ENCODE measurements at places on chromosomes 16 and 17.

DNA sequence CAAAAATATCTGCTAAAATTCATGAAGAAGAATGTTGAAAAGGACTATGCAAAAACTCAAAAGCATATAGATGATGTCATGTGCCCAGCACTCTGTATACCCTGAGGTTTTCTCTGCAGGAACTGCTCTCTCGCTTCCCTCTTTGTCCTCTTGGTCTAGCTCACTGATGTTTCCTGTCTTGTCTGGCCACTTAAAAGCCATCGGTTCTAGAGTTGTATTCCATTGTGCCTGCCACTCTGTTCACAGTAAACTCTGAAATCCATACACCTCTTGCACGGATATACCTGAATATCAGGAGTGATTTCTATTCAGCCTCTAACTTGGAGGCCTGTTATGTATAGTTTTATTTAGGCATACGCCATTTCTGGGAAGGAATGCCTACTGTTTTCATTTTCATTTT is 101.0 kb upstream of the CNTNAP4 start:
- no peak for DNase-seq

- no peak for DNase-seq
These were observed 9.2 kb downstream of the DYNC1LI2 start for GRCh38 chr16:66741950-66742808.

DNA sequence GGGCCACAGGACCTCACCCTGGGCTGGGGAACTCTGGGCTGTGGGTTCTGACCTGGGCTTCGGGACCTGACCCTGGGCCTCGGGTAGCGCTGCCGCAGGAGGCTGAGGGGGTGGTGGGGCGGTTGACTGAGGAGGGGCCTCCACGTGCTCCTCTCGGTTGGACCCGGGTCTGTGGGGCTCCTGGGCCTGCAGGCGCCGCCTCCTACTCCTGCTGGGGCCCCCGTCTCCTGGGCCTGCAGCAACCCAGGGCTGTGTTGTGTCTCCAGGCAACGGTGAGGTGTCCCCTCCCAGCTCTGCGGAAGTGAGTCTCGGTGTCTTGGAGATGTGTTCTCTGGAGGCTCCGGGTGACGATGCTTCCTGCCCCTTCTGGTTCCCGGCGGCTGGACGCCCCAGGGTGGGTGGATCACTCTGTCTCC is 41.5 kb upstream of the GNG13 start:
- DNase-seq, result no peak

- DNase-seq, result no peak
These were observed 19.0 kb downstream of the CENPX start for GRCh38 chr17:82003411-82004381.

GRCh38 chr17:40361063-40361924 is 3.2 kb downstream of the GJD3 start:
- no peak for DNase-seq

- DNase-seq, result peak; percentile 76
These were observed 697 bp downstream of the CTF1 start for GRCh38 chr16:30896889-30897733.

DNA sequence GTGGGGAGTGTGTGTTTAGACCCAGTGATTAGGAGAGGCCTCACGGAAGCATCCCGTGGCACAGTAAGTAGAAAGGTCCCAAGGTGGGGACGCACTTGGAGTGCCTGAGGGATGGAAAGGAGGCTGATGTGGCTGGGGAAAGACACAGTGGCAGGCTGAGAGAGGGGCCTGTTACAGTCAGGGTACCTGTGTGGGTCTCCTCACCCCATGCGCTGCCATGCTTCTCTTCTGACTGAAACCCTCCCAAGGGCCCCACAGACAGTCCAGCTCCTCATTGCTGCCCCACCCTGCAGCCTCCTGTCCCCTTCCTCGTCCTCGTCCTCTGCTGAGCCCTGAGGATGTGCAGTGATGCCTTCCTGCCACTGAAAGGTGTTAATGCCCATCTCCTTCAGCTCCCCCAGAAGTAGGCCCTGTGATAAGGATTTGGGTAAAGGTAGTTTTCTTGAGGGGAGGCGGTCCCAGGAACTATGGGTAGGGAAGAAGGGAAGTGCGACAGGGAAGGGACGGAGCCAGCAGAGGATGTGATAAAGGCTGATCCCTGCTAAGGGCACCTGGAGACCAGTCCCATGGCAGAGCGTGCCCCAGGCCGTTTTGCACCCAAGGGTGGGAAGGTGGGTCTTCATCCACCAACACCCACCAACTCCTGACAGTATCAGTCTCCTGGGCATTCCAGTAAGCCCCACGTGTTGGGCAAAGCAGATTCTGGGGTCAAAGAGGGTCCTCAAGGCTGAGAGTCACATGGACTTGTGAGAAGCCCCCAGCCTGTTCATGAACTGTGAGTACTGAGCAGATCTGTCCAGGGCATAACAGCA is 237.2 kb downstream of the GSG1L start:
- no peak for DNase-seq

GRCh38 chr16:69286941-69287713 is 24.0 kb upstream of the VPS4A start:
- DNase-seq, result no peak

GRCh38 chr16:56643080-56643778 is 4.8 kb downstream of the MT1A start:
- DNase-seq, result peak; percentile 80

- DNase-seq, result no peak
These were observed 6.8 kb downstream of the CCDC102A start for GRCh38 chr16:57529391-57530103.

GRCh38 chr17:20187049-20187448 is 177.9 kb downstream of the SPECC1 start:
- DNase-seq, result no peak

DNA sequence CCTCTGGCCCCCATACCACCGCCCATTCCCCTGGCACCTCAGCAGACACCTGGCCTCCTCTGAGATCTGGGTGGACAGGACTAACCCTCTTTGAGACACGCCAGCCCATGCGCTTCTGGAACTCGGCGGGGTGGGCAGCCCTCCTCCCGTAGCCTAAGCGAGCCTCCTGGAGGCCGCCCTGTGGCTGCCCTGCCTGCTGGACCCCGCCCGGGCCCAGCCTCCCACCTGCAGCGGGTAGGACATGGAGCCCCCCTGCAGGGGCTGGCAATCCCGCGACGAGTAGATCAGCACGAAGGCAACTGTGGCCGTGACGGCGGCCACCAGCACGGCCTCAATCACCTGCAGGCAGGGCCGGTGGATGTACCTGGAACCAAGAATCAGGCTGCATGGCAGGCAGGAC is 8.2 kb upstream of the CCDC154 start:
- no peak for DNase-seq

DNA sequence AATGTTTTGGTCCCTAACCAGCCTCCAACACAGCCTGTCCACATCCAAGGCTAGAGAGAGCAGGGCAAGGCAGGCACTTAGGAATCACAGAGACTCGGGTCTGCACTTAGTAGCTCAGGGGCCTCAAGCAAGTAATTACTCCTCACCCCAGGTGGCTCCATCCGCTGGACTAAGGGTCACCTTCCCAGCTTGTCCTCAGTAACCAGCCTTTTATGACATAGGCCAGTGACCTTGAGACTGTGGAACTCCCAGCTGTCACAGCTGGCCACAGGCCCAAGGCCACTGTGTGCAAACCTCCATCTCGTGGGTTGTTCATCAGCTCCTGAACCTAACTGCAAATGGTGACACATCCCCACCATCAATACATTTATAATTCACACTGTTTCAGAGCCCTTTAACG is 68.6 kb downstream of the CDYL2 start:
- DNase-seq, result no peak

GRCh38 chr17:16947470-16947869 is 24.4 kb downstream of the TNFRSF13B start:
- no peak for DNase-seq

- DNase-seq, result no peak
These were observed 124.0 kb downstream of the ABCC6 start for GRCh38 chr16:16099320-16099719.

DNA sequence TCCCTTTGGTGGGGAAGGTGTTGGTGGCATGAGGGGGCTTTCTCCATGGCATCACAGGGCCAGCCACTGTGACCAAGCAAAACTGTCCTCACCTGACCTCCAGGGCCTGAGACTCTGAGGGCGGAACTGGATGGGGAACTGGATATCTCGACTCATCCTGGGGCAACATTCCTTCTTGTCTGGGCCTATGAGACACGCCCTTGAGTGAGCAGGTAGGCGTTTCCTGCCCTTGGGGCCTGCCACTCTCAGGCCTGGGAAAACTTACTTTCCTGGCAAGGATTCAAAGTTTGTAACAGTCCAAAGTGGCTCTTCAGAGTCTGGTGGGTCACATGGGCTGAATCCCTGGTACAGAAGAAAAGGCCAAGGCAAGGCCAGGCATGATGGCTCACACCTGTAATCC is 9.6 kb downstream of the MT1X start:
- no peak for DNase-seq

DNA sequence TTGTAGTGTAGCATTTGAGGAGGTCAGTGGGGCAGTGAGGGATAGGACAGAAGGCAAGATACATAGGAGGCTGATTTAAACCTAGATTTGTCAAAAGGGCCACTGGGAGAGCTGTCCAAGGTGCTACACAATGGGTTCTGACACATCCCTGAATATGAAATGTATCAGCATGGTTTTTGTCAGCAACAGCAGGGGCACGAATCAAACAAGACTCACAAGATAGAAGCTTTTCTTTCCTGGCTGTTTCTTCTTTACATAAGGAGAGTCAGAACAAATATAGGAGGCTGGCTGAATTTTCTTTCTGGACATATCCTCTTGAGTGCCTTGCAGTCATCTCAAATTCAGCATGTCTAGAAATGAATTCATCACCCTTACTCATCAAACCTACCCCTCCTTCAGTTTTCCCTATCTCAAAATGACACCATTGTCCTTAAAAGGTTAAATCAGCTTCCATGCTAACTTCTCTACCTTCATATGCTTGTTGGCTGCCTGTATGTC is 130.5 kb downstream of the NPIPB5 start:
- DNase-seq, result no peak

- DNase-seq, result no peak
These were observed 6.5 kb upstream of the CARD14 start for GRCh38 chr17:80163336-80163735.

Measured in stimulated activated naive CD8-positive, alpha-beta T cell treated with anti-CD3 and anti-CD28 coated beads, Interleukin-15, amount 100 ng/mL, for 72 hours (primary cell).